Aorta (tissue), 5 donors: ENCODE measurements at places on chromosomes 1 and 21. TPM values are rescaled to one million over a fixed set of nuclear protein-coding genes. Genes with fewer than 3 reads are reported as not detected.

DNA sequence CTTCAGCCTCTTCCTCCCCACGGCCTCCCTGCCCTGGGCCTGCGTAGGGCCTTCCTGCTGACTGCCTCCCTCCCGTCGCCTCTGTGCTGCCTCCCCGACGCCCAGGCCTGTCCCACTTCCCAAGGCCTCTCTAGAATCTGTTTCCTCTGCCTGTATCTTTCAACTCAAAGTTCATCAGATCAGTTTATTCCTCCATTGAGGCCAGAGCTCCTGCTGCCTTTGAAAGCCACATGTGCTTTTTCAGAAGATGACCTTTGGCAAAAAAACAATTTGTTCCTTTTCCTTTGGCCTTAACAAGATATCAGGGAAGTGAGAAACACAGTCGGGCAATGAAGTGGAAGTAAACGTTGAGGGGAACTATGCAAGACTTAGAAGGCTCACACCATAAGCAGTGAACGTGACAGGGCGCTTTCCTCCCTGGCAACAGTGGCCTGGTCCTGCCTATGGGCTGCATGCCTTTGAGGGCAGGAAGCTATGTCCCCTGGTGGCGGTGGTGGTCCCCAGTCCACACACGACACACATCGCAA is 85.9 kb downstream of the PSMG1 start:
- no peaks in the 10 kb centered on the region for H3K27me3 ChIP-seq
- H3K4me3 ChIP-seq: no peak overlapping the region
- DNase-seq: peak; percentile 66
- no peak overlapping the region for H3K27ac ChIP-seq

TMEM82 gene
- not detected for total RNA-seq

DNA sequence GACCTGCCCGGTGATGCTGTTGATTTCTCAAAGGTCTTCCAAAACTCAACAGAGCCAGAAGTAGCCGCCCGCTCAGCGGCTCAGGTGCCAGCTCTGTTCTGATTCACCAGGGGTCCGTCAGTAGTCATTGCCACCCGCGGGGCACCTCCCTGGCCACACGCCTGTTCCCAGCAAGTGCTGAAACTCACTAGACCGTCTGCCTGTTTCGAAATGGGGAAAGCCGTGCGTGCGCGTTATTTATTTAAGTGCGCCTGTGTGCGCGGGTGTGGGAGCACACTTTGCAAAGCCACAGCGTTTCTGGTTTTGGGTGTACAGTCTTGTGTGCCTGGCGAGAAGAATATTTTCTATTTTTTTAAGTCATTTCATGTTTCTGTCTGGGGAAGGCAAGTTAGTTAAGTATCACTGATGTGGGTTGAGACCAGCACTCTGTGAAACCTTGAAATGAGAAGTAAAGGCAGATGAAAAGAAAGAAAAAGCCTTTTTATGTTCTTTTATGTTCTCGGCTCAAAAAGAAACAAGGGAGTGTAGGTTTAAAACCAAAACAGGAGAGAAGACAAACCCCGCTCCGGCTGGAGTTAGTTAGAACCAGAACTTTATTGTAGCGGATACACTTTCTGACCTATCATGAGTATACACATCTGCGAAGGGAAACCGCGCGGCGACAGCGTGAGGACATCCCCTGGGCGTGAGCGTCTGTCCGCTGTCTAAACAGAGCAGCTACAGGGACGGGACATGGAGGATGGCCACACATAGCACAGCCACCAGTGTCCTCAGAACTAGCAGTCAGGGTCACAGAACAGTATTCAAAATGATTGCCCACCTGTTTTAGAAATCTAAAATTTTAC is 77.1 kb downstream of the PIK3CD start:
- peaks cover 11% of the 10 kb centered on the region for H3K36me3 ChIP-seq
- H3K27me3 ChIP-seq: no peaks in the 10 kb centered on the region
- H3K4me1 ChIP-seq: no peaks in the 10 kb centered on the region
- DNase-seq: no peak
- H3K27ac ChIP-seq: no peak overlapping the region
- no peak overlapping the region for H3K4me3 ChIP-seq

PLA2G2F gene
- not detected for total RNA-seq
